Activated naive CD4-positive, alpha-beta T cell treated with anti-CD3 and anti-CD28 coated beads for 36 hours (primary cell): ENCODE measurements at places on chromosomes 3 and 15. TPM values are rescaled to one million over a fixed set of nuclear protein-coding genes. Genes with fewer than 3 reads are reported as not detected.

The ZPLD1 gene
- not detected for total RNA-seq

The RPL35A gene
- total RNA-seq = 1,826 TPM

The CLDN16 gene
- total RNA-seq = not detected

The MYRIP gene
- total RNA-seq = not detected

The NPTN gene
- 20.8 TPM for total RNA-seq

The SEMA3G gene
- not detected for total RNA-seq

The TMCO5A gene
- total RNA-seq = not detected

The CLDND1 gene
- total RNA-seq = 94.6 TPM

- DNase-seq = no peak
Measured at GRCh38 chr15:65579762-65580161, 31.2 kb downstream of the INTS14 start.

DNA sequence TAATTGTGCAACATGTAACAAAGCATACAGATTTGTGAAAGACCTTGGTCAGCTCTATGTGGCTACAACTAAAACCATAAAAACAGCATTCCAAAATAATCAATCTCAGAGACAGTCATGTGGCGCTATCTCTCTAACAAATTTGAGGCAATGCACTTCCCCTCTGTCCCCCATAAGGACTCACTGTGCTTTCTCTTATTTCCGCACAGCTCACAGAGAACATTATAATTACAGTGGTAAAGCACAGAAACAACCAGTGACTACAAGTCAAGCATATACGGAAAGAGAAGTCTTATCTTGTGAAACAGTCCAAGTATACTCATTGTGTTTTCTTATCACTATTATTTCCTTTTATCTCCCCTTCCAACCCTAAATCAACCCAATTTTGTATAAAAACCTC, 64.3 kb downstream of the RYK start:
- no peak for DNase-seq

- peak; percentile 92 for DNase-seq
Measured at GRCh38 chr3:172511783-172512762, 11.2 kb downstream of the TNFSF10 start.

DNA sequence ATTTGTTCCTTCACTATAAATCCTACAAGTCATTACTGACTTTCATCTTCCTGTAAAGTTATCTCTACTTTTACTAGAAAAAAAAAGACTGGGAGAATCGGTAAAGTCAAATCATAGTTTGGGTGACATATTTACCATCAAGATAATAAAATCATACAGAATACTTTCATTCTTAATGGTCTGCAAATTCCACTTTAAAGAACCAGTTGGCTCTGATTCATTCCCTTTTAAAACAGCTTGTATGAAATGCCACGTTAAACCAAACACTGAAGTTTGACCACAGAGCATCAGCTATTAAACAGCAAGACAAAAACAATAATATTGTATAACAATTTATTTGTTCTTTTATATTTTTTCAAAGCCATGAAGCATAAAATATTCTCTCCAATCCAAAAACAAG, 100.7 kb downstream of the FBN1 start:
- no peak for DNase-seq

DNA sequence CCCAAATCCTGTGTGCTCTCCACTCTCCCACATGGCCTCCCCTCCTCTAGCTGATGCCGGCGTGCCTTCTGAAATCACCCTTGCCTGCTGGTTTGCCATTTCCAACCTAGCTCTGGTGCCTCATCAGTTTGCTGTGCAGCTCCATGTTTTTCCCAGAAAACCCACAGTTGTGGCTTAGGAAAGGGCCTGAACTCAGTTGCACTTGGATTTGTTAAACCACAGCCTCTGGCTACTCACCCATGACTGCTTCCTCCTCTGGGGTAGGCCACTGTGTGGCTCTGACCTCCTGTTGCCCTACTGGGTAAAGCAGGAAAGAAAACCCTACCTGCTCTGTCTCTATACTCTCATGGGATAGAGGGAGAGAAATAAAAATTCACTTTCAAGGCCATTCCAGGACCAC, 97.3 kb downstream of the DAPK2 start:
- no peak for DNase-seq

DNA sequence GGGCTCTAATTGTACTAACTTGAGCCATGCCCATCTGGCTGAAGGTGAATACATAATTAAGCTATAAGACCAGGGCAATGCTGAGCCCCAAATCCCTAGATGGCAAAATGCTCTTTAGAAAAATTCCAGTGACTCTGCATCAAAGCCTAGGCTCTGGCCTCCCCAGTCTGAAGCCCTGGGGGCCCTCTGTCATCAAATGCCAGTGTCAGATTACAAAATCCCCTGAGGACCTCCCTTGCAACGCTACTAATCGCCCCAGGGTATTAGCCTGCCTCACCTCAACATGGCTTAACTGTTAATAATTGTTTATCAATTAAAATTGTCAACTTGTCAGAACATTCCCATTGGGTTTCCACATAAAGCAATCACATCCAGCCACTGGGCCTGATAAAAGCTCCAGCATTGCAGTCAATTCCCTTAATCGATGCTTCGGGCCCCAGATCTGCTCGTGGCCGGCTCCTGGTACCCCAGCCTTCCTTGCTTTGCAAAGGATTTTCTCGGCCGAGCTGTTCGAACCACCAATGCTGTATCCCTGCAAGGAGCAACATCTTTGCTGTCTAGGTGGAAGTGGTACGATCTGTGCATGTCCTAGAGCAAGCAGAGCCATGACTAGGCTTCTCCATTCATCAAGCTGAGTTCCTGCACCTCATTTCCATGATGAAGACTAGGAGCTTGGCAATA, 151.7 kb downstream of the MEGF11 start:
- DNase-seq = no peak

GRCh38 chr15:43250785-43251184, 15.9 kb downstream of the TGM5 start:
- no peak for DNase-seq

DNA sequence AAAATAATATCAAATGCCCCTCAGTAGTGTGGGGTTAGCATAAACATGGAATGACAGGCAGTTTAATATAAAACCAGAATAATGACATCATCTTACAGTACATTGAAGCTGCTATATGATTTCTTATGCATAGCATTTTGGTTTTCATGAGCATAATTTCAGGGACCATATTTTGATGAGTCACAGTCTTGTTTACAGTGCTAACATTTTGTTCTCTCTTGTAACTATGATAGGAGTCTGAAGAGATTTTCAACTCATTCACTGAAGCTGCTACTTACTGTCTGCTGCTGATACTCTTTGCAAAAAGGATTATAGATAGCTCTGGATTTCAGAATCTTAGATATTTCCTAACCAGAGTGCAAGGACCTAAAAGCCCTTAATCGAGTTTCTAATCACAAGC, 92.6 kb upstream of the CCDC54 start:
- DNase-seq = no peak

DNA sequence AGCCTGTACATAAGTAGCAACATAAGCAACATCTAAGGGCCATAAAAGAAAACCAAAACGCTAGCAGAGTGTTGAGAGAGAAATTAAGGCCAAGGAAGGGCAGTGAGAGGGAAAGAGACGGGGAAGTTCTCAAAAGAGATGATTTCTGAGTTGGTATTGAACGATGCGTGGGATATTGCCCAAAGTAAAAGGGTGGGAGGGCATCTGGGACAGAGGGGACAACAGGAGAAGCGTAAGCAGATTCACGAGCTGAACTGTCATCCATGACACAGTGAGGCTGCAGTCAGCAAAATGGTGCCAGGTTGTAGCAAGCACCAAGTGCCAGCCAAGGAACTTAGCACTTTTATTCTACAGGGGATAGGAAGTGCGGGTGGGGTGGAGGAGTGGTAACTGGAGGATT, 11.8 kb downstream of the NCEH1 start:
- no peak for DNase-seq

DNA sequence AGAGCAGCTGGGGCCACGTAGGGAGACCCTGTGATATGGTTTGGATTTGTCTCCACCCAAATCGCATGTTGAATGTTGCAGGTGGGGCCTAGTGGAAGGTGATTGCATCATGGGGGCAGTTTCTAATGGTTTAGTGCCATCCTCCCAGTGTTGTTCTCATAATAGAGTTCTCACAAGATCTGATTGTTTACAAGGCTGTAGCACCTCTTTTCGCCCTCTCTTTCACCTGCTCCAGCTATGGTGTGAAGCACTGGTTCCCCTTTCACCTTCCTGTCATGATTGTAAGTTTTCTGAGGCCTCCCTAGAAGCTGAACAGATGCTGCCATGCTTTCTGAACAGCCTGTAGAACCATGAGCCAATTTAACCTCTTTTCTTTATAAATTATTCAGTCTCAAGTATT, 198.9 kb upstream of the CBLB start:
- no peak for DNase-seq

DNA sequence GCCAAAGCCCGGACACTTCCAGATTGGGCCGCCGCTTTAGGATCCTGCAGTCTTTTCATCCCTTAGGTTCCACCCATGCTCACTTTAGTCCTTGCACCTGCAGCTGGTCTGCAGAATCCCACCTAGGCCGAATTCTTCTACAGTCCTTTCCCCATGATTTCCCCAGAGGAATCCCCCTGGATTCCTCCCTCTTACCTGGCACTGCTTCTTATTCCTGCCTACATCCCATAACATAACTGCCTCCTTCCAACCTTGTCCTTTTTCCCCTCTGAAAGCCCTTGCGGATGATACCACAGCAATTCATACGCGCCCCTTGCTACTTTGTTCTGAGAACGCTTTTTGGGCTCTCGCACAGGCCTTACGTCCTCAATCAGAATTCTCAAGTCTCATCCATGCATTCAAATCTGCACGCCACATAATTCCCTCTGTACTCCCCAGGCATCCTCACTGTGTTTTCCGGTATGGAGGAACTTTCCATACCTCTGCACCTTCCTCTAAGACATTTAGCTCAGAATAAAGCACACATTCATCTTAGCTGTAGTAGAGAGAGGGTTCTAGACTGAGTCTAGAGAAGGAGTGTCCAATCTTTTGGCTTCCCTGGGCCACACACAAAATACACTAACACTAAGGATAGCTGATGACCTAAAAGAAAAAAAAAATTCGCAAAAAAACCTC, 619 bp downstream of the EIF2AK4 start:
- DNase-seq = peak; percentile 8

DNA sequence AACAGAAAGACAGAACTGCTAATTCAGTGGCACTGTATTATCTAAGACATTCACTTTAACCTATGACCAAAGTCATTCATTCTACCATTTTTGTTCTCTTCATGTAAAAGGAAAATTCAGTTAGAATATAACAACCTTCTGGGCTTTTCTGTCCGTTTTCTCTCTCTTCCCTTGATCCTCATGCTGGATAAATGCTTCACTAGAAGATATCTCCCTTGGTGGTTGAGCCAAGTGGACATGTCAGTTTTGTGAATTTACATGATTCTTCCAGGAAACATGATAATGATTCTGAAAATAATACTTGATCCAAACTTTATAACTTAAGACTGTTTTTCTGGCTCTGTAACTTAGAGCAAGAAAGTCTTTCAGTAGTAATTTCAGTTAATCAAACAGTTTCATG, 1012.2 kb downstream of the SQOR start:
- DNase-seq = no peak

DNA sequence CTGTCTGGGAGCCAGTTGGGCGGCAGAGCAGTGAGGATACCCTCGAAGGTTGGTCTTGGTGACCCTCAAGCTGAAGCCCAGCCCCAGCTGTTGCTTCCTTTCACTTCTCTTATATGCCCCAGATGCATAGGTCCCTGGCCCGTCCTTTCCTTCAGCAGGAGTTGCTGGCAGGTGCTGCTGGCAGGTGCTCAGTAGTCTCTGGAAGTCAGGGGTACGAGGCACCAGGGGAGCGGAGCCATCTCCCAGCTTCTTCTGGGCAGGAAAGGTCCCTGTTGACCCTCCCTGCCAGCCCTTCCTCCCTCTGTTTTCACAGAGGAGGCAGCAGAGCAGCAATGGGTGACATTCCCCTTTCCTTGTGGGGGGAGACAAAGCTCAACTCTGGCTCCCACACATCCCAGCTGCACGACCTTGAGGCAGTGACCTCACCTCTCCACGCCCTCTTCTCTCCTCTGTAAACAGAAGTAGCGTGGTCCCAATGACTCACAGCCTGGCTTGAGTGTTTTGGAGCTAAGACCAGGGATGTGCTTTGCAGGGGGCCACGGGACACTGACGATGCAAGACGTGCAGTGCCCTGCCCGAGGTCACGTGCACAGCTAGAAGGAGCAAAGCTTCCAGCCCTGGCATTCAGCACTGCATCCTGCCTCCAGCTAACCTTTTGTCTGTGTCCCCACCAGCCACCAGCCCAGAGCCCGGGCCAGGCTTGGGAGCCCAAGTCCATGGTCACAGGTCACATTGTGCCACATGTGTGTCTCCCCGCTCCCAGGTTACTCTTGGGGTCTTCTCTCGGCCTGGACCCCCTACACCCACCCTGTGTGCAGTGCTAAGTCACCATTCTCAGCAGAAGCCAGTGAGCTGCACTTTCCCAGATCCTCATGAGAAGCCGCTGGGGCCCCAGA, 49.7 kb downstream of the SLC6A6 start:
- no peak for DNase-seq

GRCh38 chr3:125186800-125187598, 25.5 kb downstream of the SLC12A8 start:
- no peak for DNase-seq

DNA sequence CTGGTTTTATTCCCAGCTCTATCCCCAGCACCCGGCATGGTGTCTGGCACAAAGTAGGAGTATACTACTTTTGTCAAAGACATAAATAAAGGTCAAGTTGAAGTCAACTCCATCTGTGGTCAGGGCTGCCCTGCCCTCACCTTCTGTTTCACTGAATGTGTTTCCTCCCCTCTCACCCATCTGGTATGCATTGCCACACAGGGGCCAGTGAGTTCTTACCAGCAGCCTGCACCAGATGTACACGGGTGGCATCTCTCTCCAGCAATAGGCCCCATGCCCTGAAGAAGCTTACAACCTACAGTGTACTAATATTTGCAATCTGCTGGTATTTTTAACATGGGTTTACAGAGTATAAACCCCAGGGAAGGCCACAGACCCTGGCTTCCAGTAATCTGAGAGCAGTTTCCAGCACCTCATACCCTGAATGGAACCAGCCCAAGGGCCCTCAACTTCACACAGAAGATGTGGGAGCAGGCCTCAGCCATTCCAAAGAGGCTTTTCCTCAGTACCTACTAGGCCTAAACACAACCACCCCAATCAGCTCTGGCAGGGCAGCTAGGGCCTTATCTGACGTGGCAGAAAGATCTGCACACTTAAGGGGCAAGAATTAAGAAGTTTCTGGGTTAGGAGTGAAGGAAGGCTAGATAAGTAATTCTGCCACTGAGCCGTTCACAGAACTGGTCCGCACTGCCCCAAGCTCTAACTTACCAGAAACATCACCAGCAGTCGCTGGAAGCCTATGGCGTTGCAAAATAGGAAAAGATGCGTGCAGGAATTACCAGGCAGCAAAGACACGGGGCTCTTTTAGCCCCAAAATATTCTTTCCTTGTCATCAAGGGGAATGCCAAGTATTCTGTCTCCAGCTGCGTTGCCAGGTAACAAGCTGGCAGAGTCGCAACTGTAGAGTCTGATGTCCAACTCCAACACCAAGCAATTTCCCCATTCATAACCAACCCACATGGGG, 2.1 kb downstream of the IDH2 start:
- DNase-seq = peak; percentile 51
